ENCODE measurements at places on chromosomes 16 and 17.

- no peak for DNase-seq
These were observed 266.0 kb upstream of the SDK2 start for GRCh38 chr17:73910206-73910605.

GRCh38 chr17:67504182-67504581 is 127.1 kb downstream of the PITPNC1 start:
- no peak for DNase-seq

DNA sequence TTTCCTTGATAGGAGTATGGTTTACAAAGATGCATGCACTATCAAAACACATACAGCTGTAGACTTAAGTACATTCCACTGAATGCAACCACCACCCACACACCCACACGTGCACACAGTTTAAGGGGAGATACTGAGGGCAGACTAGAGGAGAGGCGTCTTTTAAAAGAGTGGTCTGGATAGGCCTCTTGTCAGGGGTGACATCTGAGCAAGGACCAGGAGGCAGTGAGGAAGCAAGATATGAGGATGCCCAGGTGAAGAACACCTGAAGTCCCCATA is 12.6 kb downstream of the MPHOSPH6 start:
- no peak for DNase-seq

- peak; percentile 64 for DNase-seq
These were observed 151.2 kb upstream of the TBX2 start for GRCh38 chr17:61248399-61248798.

DNA sequence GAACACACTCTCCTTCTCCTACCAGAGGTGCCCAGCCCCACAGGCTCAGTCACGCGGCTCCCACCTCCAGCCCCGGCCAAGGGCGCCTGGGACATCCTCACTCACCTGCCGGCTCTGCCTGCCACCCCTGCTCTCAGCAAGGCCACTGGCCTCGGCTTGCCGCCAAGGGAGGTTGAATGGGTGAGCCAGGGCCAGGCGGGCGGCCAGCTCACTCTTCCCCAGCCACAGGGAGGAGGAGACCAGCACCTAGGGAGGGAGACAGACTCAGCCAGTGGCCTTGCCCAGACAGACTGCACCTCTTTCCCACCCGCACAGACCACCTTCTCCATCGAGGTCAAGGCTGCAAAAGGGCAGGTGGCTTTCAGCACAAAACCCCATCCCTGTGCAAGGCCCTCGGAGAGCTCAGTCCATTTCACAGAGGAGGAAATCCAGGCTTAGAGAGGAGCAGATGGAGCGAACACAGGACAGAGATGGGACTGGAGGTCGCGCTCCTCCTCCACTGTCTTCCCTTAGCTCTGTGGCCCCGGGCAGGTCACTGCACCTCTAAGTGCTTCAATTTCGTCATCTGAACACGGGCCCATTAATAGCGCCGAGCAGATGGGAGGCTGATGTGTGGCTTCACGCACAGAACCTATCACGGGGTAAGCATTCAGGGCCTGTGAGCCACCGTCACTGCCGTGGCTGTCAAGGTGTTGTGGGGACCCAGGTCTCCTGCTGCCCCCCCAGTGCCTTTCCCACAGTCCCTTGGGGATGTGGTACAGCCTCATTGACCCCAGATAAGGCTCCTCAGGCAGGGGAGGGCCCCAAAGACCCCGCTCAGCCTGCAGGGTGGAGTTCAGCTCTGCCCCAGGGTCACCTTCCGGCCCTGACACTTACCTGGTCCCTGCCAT is 56.1 kb downstream of the RMI2 start:
- DNase-seq, result peak; percentile 77

GRCh38 chr17:56897646-56898424 is 16.0 kb downstream of the TRIM25 start:
- DNase-seq, result no peak

GRCh38 chr16:21638573-21638975 is 13.8 kb downstream of the IGSF6 start:
- peak; percentile 26 for DNase-seq

DNA sequence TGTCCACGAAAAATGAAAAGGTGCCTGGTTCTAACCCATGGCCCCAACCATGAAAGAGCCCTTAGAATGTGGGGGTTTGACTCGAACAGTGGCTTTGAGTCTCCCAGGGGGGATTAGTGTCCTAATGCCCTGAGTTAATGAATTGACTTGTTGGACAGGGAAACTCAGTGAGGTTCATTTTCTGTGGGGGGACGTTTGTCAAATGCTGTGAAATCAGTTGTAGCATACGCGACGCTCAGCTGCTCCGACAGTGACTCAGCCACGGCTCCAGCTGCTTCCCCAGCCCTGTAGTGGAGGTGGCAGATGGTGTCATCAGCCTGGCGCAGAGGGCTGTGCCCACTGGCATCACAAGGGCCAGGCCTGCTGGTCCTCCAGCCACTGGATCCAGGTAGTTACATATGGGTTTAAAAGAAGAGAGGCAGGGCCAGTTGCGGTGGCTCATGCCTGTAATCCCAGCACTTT is 3.9 kb upstream of the TMEM235 start:
- no peak for DNase-seq

- DNase-seq, result no peak
These were observed 238.8 kb downstream of the STX8 start for GRCh38 chr17:9336817-9337216.

- DNase-seq, result peak; percentile 24
These were observed 44.9 kb downstream of the DNAH17 start for GRCh38 chr17:78532311-78532710.

- peak; percentile 49 for DNase-seq
These were observed 638 bp upstream of the LYZL6 start for GRCh38 chr17:35944151-35944550.

GRCh38 chr17:50289991-50290702 is 15.9 kb downstream of the TMEM92 start:
- DNase-seq, result peak; percentile 94

DNA sequence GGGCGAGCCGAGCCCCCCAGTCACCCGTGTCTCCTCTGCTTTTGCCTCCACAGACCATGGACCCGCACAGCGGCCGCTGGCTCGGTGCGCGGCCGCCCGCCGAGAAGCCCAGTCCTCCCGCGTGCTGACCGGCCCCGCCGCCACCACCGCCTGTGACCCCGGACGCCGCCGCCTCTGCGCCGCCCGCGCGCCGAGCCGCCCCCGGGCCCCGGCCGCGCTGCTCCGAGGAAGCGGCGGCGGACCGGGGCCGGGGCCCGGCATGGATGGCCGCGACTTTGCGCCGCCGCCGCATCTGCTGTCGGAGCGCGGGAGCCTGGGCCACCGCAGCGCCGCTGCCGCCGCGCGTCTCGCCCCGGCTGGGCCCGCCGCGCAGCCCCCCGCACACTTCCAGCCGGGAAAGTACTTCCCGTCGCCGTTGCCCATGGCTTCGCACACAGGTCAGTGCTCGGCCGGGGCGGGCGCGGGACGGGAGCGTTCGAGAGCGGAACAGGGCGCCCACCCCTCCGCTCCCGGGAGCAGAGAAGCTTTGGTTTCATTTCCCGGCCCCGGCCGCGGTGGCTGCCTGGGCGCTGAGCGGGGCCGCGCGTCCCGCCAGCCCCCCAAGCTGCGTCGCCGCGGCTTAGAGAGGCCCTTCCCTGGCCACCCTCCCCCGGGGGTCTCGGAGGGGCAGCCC is 4.4 kb downstream of the BAHCC1 start:
- peak; percentile 40 for DNase-seq

DNA sequence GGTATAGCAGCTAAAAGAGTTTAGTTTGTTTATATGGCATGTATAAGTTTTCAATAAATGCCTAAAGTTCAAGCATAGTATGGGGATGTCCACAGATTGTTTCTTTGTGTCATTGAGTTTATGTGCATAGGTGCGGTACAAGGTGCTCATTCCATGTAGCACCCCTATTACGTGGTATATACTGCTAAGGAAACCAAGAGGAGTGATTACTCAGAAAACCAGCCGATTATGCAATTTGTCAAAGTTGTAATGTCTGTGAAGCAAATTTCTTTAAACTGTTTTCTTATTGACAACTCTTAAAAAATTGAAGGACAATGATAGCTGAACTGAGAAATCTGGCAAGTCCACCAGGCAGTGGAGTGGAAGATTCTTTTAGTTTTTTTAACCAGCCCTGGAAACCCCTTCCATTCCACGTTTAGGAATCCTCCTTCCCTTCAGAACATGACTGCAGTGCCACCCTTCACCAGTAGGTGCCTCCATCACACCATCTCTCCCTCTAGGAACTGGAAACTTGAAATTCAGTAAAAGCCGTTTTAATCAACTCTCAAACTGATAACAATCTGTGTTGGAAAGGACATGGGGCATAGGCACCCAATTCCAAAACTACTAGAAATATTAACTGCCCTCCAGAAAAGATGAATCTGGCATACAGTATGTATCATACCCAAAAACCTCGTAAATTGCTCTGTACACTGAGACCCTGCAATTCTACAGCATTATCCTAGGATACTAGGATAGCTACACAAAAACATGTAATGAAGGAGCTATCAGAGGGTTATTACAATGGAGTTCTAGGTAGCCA is 43.5 kb downstream of the REXO5 start:
- DNase-seq, result peak; percentile 62

GRCh38 chr16:51374346-51374745 is 223.3 kb upstream of the SALL1 start:
- DNase-seq, result peak; percentile 75

DNA sequence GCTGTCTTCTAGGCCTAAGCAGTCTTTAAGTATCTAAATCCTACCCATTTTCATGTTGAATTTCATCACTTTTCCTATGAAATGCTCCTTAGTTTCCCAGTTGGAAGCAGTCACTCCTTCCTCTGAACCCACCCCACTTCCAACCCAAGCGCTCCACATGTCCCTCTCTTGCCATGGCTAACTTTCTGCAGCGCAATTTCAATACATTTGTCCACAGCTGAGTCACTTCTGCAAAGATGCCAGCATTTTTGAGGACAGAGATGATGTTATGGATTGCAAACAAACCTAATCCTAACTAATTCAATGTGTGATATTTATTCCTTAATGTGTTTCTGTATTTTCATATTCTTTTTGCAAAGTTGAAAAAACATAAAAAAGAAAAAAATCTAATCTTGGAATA is 71.7 kb downstream of the HLF start:
- DNase-seq, result no peak

DNA sequence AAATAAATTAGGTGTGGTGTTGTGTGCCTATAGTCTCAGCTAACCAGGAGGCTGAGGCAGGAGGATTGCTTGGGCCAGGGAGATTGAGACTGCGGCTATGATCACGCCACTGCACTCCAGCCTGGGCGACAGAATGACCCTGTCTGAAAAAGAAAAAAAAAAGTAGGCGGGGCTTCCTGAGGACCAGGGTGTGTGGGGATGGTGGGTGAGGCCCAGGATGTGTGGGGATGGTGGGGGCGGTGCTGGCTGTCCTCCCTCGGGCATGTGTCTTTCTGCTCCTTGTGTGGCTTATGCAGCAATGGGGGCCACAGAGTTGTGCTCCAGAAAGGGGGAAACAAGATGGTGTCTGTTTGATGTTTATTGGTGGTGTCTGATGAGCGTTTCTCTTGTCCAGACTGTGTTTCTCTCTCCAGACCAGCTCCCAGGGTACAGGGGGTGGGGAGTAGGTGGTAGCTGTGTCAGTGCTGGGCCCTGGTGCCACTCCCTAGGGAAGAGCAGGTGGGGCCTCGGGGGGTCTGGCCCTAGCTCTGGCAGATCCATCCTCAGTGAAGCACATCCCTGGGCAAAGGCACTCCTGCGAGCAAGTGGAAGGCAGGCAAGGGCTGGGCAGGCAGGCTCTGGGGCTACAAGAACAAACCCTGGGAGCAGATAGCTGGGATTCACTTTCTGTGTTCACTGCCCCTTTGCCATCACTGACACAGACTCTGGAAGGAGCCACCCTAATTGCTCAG is 2.3 kb downstream of the LCAT start:
- DNase-seq, result no peak

DNA sequence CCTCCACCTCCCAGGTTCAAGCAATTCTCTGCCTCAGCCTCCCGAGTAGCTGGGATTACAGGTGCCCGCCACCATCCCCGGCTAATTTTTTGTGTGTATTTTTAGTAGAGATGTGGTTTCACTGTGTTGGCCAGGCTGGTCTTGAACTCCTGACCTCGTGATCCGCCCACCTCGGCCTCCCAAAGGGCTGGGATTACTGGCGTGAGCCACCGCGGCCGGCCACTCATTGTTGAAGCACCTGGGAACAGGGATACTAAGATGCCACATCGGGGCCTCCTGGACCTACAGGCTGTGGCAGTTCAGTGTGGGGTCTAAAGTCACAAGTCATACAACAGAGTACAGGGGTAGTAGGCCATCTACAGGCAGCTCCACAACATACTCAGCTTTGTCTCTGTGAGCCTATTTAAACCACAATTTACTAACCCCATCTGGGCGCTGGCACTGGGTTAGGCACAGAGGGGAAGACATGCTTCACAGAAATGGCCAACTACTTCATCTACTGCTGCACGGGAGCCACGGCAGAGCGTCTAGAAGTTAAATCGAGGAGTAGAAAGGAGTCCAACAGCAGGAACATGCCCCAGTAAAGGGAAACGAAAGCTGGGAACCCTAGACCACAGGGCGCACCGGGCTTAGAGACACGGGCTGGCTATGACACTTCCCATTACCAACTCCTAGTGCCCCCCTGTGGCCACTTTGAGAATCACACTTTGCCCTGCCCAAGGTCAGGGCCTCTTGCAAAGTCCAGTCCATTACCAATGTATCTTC is 4.3 kb downstream of the VAMP2 start:
- DNase-seq, result peak; percentile 87

DNA sequence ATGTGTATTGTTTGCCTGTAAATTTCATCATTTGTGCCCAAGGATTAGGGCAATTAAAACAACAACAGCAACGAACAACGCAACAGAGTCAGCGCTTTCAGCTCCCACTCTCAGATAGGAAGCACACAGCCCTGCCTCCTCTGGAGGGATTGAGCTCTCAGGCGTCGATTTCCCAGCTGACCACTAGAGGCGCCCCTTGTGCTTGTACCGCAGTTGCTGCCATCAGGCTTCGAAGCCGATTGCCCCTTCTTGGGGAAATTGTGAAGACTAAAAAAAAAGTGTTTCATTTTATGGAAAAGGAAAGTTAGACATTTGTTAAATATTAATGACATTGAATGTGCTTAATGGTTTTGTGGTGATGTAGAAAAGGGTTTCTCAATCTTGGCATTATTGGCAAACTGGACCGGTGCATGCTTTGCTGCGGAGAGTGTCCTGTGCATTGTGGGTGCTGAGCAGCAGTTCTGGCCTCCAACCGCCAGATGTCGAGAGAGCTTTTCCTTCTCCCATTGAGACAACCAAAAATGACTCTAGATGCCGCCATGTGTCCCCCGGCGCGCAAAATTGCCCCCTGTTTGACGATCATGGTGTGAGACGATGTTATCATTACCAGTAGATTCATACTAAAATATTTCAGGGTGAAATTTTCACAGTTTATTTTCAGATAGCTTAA is 650.4 kb upstream of the RBFOX1 start:
- peak; percentile 42 for DNase-seq

- no peak for DNase-seq
These were observed 150.3 kb upstream of the AXIN2 start for GRCh38 chr17:65711671-65712276.

- no peak for DNase-seq
These were observed 3.6 kb downstream of the USP7 start for GRCh38 chr16:8959921-8960787.

- no peak for DNase-seq
These were observed 457.2 kb upstream of the CDH11 start for GRCh38 chr16:65579050-65579449.
